A549 treated with CpdA at 1 μM for 4 hours (cell line): ENCODE measurements at places on chromosomes 16 and 17. TPM values are rescaled to one million over a fixed set of nuclear protein-coding genes. Genes with fewer than 3 reads are reported as not detected.

Gene ANKRD40CL
- total RNA-seq = not detected in 5 replicates

Gene KRT23
- total RNA-seq = 0.08 TPM in 1 of 5 replicates, not detected in the others

Gene KIFC3
- 163 to 215 TPM (median 196 TPM) in 5 replicates for total RNA-seq

Gene KIF2B
- not detected in 5 replicates for total RNA-seq

Gene IL17C
- not detected in 5 replicates for total RNA-seq

Gene CDH3
- 0.16 to 0.33 TPM (median 0.19 TPM) in 5 replicates for total RNA-seq

Gene ARL2BP
- total RNA-seq = 65.8 to 74.4 TPM (median 73.4 TPM) in 5 replicates

Gene PPP1R1B
- 0.03 TPM in 1 of 5 replicates, not detected in the others for total RNA-seq

Gene C17orf100
- 2.3 to 3.1 TPM (median 2.9 TPM) in 5 replicates for total RNA-seq

Gene CIBAR2
- total RNA-seq = not detected in 5 replicates

Gene KRT28
- not detected in 5 replicates for total RNA-seq

Gene HS3ST3A1
- total RNA-seq = 0.15 to 0.26 TPM in 2 of 5 replicates, not detected in the others

Gene GNAO1
- total RNA-seq = 0.20 to 0.40 TPM (median 0.31 TPM) in 5 replicates

Gene NDEL1
- total RNA-seq = 52.5 to 65.7 TPM (median 57.8 TPM) in 5 replicates

Gene VAC14
- total RNA-seq = 27.5 to 38.3 TPM (median 35.0 TPM) in 5 replicates

Gene TBC1D28
- total RNA-seq = not detected in 5 replicates

Gene EVPLL
- not detected in 5 replicates for total RNA-seq

Gene DYNC1LI2
- 42.7 to 59.9 TPM (median 51.9 TPM) in 5 replicates for total RNA-seq

Gene TEX14
- total RNA-seq = 0.02 to 0.15 TPM (median 0.09 TPM) in 4 of 5 replicates, not detected in the other

Gene KRTAP17-1
- not detected in 5 replicates for total RNA-seq

Gene HOXB9
- total RNA-seq = 7.7 to 9.1 TPM (median 8.1 TPM) in 5 replicates

Gene BAHCC1
- total RNA-seq = 12.9 to 18.2 TPM (median 15.4 TPM) in 5 replicates

Gene PRAC1
- total RNA-seq = not detected in 5 replicates

Gene C17orf113
- 0.40 to 0.81 TPM (median 0.62 TPM) in 5 replicates for total RNA-seq

Gene EFTUD2
- total RNA-seq = 153 to 208 TPM (median 162 TPM) in 5 replicates

Gene UBALD1
- 36.2 to 64.0 TPM (median 59.9 TPM) in 5 replicates for total RNA-seq

Gene OR1A1
- total RNA-seq = not detected in 5 replicates
